Activated CD4-positive, alpha-beta T cell treated with anti-CD3 and anti-CD28 coated beads, Interleukin-2, amount 50 U/mL, for 16 hours (primary cell): ENCODE measurements at places on chromosomes 3 and 15.

GRCh38 chr3:35322070-35322469, 317.3 kb upstream of the ARPP21 start:
- DNase-seq, result no peak

GRCh38 chr3:42424911-42425310, 14.5 kb upstream of the LYZL4 start:
- no peak for DNase-seq

- DNase-seq, result no peak
These were observed 155.0 kb downstream of the EPHA3 start for GRCh38 chr3:89262309-89262929.

GRCh38 chr3:189853906-189854305, 222.7 kb downstream of the TP63 start:
- no peak for DNase-seq

DNA sequence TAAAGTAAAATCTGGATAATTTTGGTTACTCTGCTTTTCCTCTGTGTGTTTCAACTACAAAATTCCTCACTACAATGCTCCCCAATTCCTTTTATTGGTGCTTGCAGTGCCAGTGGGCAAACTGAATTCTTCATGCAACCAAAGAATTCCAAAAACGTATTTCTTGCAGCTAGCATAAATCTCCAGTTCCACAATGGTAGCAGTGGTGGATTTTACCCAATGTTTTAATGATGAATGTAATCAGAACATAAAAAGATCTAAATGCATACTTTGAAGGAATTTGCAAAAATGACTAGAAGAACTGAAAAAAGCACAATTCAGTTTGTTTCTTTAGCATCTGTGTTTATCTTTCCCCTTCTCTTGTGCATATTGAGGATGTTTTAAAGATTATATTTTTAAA, 359.6 kb upstream of the TPRG1 start:
- DNase-seq, result no peak

- no peak for DNase-seq
These were observed 124.7 kb downstream of the NEDD4 start for GRCh38 chr15:55868707-55869106.

GRCh38 chr3:38561746-38562466, 65.8 kb downstream of the EXOG start:
- no peak for DNase-seq

GRCh38 chr3:51353131-51353530, 32.0 kb upstream of the MANF start:
- DNase-seq, result no peak

GRCh38 chr15:77178411-77178810, 107.5 kb upstream of the TSPAN3 start:
- DNase-seq, result no peak

GRCh38 chr3:190608850-190609589, 95.1 kb downstream of the IL1RAP start:
- no peak for DNase-seq

DNA sequence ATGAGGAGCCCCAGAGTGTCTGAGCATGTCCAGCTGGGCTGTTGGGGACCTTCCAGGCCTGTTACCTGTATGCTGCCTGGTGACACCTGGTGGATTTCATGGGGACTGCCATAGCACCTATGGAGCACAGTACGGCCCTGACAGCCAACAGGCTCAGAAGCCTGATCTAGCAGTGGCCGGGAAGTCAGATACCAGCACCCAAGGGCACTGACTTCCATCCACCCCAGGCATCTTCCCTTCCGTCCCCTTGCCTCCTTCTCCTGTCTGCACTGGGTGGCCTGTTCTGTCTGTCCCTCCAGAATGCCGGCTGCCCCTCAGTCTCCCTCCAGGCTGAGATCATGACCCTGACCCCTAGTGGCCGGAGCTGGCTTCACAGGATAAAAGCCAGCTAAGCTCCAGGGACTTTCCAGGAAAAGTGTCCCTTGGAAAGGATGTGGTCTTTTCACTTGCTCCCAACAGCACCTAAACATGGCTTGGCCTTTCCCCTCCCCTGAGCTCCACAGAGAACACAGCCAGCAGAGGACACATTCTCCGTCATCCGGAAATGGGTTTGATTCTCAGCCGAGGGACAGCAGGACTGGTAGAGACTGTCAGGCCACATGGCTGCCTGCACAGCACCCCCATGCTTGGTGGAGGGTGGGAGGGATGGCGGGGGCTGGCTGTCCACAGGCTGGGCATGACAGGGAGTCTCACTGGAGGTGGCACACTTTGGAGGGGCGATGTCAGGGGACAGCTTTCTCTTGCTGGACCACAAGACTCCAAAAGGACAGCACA, 9.5 kb downstream of the RPS17 start:
- peak; percentile 67 for DNase-seq

- DNase-seq, result no peak
These were observed 26.0 kb upstream of the CORO2B start for GRCh38 chr15:68552773-68553172.

- DNase-seq, result no peak
These were observed 129.3 kb downstream of the EEFSEC start for GRCh38 chr3:128282380-128283196.

GRCh38 chr3:5301651-5302297, 114.3 kb downstream of the EDEM1 start:
- DNase-seq, result no peak

- no peak for DNase-seq
These were observed 285.4 kb downstream of the ROBO2 start for GRCh38 chr3:77325280-77325679.

- no peak for DNase-seq
These were observed 73.7 kb upstream of the ZPLD1 start for GRCh38 chr3:102361101-102361500.

DNA sequence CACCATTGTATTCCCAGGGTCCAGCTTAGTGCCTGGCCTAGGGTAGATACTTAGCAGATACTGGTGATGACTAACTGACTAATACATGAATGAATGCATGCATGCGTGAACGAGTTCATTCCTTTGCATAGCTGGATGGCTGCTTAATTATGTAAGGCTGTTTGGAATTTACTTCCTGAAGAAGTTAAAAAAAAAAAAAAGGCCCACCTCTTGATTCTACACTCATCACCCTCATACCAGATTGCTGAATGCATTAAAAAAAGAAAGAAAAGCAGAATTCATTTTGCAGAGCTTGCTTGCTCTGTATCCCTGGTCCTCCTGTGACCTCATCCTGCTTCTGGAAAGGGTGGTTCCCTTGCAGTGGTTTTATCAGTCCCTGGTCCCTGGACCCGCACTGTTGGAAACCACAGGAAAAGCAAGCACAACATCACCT, 277.6 kb upstream of the CFAP20DC start:
- no peak for DNase-seq

DNA sequence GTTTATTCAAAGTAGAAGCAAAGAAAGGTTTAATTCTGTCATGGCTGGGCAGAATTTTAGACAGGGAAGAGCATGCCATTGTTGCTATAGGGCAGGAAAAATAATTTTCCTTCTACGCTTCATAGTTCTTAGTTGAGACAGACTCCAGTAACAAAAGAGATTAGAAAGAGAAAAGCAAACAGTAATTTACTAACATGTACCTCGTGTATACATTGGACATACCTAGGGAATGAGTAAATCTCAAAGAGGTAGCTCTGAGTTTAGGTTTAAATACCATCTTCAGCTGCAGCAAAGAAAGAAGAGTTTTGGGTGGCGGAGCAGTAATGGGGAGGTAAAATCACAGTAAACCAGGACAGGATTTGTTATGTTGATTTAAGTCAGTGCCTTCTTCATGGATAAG, 416.1 kb downstream of the EPHA6 start:
- DNase-seq, result no peak

- no peak for DNase-seq
These were observed 19.0 kb upstream of the CSTA start for GRCh38 chr3:122305818-122306621.

DNA sequence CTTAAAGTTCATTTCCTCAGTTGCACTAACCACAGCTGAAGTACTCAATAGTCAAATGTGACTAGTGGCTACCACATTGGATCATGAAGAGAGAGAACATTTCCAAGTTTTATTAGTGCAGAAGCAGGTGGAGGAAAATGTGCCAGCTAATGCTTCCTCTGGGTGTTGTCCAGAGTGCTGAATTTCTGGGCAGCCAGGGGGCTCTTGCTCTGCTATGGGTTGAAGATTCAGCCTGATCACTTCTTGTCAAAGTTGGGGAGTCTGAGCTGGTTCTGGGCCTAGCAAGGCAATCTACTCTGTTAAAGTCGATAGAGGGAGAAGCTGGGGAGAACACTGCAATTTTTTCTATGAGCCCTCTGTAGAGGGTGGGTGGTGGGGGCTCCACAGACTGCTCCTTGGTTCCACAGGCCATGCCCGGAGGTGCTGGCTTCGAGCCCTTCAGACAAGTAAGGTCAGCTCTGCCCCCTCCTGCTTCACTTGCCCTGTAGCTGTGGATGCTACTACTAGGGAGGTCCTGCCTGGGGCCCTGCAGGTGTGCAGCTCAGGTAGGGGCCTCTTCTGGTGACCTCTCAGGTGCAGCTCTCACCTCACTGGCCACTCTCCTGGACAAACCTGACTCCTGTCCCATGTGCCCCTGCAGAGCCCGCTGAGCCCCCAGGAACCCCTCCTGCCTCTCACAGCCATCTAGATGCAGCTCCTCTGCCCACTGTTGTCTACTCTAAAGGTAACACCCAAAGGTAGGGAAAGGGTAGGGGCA, 8.2 kb downstream of the ALG3 start:
- DNase-seq, result no peak

DNA sequence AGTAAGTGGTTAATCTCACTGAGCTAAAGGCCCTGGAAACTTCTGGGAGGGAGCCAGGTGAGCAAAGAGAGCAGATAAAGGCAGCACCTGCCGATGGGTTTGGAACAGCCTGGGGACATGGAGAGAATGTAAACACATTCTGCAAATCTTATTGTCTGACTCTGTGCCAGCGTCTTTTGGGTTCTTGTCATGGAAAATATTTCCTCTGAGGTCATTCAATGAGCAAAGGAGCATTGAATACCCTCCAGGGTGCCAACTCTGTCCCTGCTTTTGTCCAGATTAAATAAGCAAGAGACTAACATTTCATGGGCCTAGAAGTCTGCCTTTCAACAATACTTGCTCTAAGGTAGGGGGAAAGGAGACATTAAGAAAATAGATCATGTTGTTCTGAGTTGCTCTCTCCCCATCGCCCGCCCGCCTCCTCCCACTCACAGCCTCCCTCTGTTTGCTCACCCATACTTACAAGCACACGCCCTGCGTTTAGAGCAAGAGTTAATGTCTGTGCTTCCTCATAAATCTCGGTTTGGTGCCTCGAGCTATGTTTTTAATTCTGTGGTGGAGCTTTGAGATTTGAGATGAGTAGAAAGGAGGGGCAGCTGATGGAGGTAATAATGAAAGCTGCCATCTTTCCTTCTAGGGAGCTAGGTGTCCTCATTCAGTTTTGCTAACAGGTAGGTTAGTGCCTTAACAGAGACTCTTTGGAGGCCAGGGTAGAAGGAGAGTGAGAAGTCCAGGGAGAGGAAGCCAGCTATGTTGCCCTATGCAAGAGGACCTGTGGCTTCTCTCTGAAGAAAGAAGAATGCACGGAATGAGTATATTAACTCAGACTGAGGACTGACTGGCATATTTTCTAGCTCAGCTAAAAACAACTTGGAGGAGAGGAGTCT, 132.9 kb downstream of the TPRG1 start:
- peak; percentile 58 for DNase-seq

- DNase-seq, result no peak
These were observed 706.6 kb downstream of the NR2F2 start for GRCh38 chr15:97037080-97037479.

- DNase-seq, result no peak
These were observed 11.9 kb upstream of the CHRM5 start for GRCh38 chr15:33956397-33956796.

DNA sequence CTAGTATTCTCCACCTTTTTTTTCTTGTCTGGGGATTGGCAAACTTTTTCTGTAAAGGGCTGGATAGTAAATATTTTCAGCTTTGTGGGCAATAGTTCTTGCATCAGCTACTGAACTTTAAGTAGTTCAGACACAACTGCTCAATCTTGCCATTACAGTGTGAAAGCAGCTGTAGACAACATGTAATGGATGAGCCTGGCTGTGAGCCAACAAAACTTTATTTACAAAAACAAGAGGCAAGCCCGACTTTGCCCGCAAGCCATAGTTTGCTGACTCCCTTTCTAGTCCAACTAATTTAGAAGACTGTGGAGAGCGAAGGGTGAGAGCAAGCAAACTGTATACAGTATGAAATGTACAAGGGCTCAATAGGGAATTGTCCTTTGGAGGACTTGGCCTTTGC, 6.2 kb downstream of the FRMD4B start:
- no peak for DNase-seq

DNA sequence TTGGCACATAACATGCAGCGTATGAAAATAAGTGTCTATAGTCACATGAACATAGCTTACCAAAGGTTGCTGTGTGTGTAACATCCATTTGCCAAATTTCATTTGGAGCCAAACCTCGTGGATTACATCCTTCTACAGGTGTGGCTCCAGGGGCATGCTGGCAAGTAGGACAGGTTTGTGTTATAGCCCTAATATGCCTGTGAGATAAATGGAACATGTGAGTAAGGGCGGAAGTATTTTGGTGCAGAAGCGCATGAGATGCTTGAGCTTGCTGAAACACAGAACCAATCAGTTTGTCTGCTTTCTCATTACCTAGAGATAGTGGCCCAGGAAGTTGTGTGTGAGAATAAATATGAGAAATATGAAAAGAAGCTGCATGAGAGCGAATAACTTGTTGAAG, 21.8 kb upstream of the XCR1 start:
- DNase-seq, result no peak

DNA sequence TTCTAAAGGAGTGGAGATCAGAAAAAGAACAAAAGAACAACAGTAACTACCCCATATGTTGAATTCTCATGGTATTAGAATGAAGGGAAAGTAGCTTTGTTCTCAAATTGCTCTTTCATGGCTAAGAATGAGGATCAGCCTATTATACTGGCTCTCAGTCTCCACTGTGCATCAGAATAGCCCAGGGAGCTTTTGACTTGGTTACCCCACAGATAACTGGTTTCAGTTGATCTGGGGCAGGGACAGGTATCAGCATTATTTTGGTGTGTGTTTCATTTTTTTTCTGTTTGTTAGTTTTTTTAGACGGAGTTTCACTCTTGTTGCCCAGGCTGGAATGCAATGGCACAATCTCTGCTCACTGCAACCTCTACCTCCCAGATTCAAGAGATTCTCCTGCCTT, 311.7 kb upstream of the TLE3 start:
- DNase-seq, result no peak

DNA sequence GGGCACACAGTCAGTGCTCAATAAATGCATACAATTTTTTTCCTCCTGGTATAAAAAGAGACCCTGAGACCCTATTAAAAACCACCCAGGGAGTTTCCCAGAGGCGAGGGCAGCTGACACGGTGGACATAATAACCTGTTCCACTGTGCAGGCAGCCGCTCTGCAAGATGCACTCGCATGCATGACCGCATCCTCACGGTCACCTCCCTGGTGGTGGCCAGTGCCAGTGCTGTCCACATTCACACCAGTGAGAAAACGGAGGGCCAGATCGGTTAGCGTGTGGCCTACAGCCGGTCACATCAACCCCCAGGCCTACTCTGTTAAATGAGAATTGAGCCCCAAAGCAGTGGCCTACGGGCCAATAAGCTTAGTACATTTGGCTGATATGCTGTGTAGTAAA, 24.8 kb downstream of the SH3BP5 start:
- DNase-seq, result no peak

- peak; percentile 16 for DNase-seq
These were observed 5.1 kb downstream of the SPTBN5 start for GRCh38 chr15:41888662-41889253.
